ENCODE measurements at places on chromosomes 2 and 18.

DNA sequence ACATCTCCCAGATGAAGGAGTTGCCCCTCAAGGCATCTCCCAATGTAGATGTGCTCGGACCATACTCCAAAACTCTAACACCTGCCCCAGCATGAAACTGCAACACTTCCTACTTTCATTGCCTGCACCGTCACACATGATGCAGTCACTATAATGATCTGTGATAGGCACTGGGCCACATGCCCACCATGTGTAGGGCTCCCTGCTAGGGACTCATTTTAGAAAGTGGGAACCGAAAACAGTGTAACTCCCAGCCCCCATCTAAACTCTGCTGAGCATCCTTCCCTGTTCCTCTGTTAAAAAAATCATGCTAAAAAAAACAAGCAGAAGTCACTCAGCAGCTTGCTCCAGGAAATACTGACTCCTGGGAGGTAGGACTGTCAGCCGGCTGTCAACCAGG, 496.1 kb upstream of the RAB6C start:
- no peak for DNase-seq

DNA sequence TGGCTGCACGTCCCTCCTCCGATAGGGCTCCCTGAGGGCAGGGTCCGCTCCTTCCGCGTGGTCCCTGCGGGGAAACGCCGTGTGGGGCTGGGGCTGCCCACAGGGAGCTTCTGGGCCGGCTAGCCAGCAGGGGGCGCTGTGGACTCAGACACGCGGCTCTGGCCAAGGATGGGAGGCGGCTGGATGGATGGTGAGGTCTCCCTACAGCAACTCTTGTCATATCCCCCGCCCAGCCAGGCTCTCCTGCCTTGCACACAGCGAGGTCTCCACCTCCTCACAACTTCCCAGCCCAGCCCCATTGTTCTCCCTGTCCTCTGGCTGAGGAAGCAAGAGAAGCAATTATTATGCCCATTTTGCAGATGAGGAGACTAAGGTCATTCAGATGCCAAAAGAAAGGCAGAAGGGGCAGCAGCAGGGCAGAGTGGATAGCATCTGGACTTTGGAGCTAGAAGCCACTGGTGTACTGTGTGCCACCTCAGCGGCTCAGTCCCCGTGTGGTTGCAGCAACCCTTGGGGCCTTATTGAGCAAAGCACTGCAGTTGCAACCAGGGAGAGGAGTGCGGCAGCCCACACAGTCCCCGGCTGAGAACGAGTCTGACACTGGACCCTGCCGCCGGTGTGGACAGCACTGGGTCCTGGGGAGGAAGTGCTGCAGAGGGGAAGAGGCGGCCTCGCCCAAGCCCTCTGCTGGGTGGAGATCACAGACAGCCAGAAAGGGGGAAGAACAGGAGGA, 99.0 kb downstream of the ZFP36L2 start:
- no peak for DNase-seq

GRCh38 chr2:22486343-22486742, 898.6 kb upstream of the KLHL29 start:
- DNase-seq, result no peak

DNA sequence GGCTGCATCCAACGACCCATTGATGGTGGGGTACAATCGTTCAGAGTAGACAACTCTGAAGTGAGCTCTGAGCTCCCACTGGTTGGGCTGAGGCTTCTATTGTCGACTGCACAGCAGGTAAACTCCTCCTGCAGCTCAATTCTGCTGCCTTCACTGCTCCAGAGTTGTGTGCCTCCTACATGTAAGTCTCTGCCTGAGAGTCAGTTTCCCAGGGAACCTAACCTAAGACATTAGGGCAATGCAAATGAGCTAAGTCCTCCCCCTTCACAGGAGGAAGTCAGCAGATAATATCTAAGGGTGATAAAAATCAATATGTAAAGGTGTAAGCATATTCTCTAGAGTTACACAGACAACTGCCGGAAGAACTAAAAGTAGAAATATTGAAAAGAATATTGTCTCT, 22.5 kb upstream of the ACYP2 start:
- no peak for DNase-seq

DNA sequence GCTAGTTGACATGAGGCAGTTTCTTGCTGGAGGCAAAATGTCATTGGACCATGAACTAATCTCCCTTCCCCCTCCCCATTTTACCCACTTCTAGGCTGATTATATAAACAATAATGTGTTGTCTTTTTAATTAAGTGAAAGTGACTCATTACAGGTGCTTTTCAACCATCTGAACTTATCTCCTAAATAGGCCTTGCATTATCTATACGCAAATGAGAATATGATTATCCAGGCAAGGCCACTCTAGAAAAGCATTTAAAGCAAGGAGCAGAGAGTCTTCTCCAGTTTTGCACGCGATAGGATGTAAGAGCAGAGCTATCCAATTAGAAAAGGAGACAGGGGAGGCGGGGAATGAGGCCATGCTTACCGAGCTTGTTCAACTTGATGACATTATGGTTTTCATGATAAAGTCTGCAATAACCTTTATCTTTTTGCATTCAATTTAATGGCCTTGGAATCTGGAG, 286.1 kb upstream of the SIX3 start:
- DNase-seq, result no peak

DNA sequence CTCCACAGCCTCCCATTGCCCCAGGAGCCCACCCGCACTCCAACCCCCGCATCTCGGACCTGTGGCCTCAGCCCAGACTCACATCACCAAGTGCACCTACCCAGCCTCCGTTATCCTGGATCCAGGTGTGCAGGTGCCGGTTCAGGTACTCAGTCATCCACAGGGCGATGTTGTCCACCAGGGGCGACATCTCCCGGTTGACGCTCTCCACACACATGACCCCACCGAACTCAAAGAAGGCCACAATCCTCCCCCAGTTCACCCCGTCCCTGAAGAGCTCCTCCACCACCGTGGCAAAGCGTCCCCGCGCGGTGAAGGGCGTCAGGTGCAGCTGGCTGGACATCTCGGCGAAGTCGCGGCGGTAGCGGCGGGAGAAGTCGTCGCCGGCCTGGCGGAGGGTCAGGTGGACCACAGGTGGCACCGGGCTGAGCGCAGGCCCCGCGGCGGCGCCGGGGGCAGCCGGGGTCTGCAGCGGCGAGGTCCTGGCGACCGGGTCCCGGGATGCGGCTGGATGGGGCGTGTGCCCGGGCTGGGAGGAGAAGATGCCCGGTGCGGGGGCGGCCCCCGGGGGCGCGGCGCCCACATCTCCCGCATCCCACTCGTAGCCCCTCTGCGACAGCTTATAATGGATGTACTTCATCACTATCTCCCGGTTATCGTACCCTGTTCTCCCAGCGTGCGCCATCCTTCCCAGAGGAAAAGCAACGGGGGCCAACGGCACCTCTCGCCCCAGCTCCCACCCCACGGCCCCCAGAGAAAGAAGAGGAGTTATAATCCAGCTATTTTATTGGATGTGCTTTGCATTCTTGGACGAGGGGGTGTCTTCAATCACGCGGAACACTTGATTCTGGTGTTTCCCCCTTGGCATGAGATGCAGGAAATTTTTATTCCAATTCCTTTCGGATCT, 1.3 kb downstream of the BCL2 start:
- DNase-seq, result no peak

DNA sequence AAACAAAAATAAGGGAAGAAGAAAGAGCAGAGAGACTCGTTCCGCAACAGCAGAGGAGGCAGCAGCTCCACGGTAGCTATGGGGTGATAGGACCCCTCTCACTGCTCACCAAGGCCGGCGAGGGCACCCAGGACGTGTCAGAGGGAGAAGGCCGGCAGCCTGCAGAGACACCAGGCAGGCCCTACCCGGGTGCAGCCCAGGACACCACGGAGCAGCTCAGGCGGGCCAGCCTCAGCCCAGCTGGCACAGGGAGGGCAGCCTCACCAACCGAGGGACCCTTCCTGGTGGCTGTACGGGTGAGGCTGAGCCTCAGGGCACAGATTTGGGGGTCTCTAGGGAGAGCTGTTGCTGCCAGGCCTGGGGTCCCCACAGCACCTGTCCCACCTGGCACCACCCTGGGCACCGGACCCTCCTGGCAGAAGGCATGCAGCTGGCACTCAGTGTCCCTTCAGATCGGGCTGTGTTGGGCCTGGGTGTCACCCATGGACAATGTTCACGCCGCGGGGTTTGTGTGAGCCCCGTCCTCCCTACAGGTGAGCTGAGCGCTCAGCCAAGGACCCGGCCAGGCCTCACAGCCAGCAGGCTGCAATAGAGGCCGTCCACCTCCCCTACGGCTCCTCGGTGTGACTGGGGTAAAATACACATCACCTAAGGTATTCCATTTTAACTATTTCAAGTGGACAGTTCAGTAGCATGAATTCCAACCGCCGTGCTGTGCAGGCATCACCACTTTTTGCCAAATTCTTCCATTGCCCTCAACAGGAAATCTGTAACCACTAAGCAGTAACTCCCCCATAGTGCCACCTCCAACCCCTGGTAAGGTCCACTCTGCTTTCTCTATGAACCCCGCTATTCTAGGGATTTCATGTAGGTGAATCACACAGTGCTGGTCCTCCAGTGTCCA, 21.6 kb downstream of the KCNG2 start:
- no peak for DNase-seq
